ENCODE measurements at places on chromosomes 16 and 17.

DNA sequence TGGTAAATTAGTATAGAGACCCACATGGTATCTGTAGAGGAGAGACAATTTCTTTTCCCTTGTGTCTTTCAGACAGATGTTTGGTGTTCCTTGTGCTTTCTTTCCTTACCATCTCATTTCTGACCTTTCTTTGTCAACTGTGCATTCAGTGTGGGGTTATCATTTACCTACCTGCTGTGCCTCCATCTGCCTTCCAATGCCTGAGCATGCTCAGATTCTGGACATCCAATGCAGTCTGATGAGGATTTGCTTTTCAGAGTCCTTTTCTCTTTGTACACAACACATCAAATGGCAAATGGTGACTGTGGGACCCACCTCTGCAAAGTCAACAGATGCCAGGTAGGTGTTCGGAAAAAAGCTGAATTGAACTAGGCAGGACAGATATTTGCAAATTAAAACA lies 364.8 kb downstream of the CA10 start:
- no peak for DNase-seq

- no peak for DNase-seq
Measured at GRCh38 chr17:77892031-77892430, 66.5 kb upstream of the TNRC6C start.

- no peak for DNase-seq
Measured at GRCh38 chr16:55411231-55411630, 67.8 kb upstream of the MMP2 start.

- no peak for DNase-seq
Measured at GRCh38 chr17:76004750-76005262, 4.2 kb downstream of the CDK3 start.

- no peak for DNase-seq
Measured at GRCh38 chr17:81867170-81867990, 3.8 kb downstream of the ARHGDIA start.

GRCh38 chr17:48378238-48378637 lies 51.8 kb downstream of the SKAP1 start:
- no peak for DNase-seq

- DNase-seq, result no peak
Measured at GRCh38 chr17:3959295-3959899, 4.8 kb downstream of the ATP2A3 start.

DNA sequence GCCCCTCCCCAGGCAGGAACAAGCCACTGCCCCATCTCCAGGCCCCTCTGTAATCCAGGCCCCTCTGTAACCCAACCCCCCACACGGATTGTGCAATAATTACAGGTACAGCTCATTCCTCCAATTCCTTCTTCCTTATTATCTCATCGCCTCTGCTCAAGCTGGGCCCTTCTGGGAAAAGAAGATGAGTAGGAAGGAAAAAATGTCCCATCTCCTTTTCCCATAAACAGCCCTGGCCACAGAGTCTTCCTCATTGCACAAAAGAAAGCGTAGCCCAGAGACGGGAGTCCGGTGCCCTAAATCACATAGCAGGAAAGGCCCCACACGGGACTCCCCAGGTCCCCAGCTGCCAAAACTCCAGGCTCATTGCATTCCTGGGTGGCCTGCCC lies 3.6 kb upstream of the LITAFD start:
- no peak for DNase-seq

GRCh38 chr16:72961115-72961832 lies 86.7 kb downstream of the ZFHX3 start:
- DNase-seq, result no peak

- DNase-seq, result peak; percentile 64
Measured at GRCh38 chr17:76268015-76268749, 3.0 kb downstream of the UBALD2 start.

DNA sequence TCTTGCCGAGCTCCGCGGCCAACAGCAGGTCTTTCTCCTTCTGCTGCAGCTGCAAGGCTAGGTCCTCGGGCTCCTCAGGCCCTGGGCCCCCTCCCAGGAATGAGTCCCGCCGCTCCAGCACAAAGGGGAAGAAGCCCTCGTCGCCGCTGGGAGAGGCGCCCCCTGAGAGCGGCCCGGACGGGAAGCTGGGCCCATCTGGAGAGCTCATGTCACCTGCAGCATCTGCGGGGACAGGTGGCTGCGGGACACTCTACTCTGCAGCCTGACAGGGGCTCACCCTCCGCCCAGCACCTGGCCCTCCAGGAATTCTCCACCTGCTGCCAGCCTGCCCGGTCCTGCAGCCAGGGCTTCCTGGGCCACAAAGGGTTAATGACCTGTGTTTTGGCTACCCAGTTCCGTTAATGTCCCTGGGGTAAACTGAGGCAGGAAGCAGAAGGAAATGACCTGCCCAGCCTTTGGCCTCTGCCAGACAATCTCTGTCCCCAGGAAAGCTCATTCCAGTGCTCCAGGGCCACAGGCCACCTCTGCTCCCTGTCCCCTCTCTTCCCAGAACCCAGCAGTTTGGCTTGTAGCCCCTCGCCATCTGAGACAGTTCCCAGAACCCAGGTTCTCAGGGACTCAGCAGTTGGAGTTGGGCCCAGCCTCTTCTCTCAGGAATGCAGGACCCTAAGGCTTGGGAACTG lies 1.3 kb downstream of the BICDL2 start:
- DNase-seq, result no peak

DNA sequence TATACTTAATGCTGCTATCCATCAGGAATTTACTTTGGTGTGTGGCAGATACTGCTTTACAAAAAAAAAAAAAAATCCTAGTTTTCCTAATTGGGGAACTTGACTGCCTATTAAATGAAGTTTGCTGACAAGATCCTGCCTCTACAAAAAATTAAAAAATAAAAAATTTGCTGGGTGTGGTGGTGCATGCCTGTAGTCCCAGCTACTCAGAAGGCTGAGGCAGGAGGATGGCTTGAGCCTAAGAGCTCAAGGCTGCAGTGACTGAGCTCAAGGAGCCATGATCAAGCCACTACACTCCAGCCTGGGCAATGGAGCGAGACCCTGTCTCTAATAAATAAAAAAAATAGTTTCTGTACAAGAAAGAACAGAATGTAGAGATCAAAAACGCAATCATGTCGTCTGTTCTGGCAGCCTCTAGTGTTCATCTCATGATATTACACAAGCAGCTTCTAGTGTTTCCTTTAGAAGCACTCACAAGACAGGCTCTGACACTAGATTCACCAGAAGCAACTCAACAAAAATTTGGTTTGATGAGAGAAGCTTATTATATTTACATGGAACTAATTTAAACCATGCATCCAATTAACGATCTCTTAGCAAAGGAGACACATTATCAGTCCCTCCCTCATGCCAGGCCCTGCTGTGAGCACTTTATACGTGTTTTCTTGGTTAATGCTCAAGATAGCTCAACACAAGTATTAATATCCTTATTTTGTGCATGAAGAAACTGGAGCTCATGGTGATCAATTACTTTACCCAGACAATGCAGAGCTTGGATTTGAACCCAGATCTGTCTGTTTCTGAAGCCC lies 6.8 kb upstream of the KRTAP17-1 start:
- DNase-seq, result peak; percentile 46

GRCh38 chr16:26913851-26914250 lies 152.9 kb upstream of the C16orf82 start:
- DNase-seq, result no peak

DNA sequence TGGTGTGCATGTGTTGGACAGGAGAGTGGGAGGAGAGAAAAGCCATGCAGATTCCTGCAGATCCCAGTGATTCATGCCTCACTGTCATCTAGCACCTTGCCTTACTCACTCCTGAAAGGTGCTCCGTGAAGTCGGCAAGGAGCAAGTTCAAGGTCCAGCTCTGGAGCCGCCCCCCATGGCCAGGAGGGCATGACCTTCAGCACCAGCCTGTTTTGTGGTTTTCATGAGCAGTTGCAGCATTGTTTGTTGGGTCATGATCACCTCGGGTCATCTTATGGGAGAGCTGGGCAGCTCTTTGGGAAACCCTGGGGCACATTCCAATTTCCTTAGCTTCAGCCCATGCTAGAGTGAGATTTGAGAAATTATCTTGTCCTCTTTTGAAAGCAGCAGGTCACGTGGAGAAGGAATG lies 137.5 kb upstream of the IRX3 start:
- DNase-seq, result no peak

DNA sequence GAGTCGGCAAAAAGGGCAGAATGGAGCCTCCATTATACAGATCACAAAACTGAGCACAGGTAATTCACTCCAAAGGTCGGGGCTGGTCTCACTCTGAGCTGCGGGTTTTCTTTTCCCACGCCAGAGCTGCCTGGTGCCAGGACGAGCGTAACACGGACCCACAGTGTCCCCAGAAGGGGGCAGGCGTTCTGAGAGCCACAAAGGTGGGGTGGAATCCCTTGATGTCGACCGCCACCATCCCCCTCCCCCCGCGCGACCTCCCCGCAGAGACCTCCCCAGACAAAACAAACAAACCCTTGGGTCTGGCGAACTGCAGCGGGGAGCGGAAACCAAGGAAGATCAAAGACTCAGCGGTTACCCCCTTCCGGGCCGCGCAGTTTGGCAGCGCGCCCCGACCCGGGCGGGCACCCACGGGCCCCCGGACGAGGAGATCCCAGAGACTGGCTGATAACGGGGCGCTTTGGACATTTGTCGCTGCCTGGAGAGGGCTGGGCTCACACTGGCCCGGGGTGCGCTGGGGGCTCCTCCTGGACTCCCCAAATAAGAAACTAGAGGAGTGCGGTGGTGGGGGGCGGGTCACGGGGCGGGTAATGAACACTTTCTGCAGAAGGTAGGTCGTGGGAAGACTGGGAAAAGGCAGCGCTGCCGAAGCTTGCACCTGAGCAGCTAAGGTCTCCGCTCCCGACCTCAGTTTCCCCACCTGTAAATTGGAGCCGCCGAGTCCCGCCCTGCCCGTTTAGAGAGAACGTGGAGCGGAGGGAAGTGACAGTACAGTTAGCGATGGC lies 664 bp upstream of the NKD1 start:
- peak; percentile 80 for DNase-seq

GRCh38 chr16:53341792-53342191 lies 92.5 kb upstream of the RBL2 start:
- no peak for DNase-seq

- DNase-seq, result no peak
Measured at GRCh38 chr17:56994009-56994792, 16.3 kb downstream of the SCPEP1 start.

GRCh38 chr16:88004391-88004790 lies 53.2 kb downstream of the BANP start:
- DNase-seq, result no peak

DNA sequence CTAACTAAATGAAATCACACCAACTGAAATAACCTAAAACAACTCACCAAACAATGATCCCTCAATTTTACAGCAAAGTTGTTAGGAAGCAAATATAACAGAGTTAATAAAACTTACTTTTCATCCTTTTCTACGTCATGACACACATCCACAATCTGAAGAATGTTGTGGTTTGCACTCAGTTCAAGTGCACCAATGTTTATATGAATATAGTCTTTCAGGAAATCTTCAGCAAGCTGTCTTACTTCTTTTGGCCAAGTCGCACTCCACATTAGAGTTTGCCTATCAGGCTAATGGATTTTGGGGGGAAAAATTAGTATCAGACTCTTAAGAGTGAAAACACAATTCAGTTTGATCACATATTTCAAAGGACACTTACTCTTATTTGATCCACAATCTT lies 3.3 kb downstream of the DDX5 start:
- no peak for DNase-seq

GRCh38 chr17:6135996-6136395 lies 65.8 kb downstream of the WSCD1 start:
- DNase-seq, result no peak

GRCh38 chr17:42010898-42011516 lies 6.2 kb downstream of the DNAJC7 start:
- no peak for DNase-seq

DNA sequence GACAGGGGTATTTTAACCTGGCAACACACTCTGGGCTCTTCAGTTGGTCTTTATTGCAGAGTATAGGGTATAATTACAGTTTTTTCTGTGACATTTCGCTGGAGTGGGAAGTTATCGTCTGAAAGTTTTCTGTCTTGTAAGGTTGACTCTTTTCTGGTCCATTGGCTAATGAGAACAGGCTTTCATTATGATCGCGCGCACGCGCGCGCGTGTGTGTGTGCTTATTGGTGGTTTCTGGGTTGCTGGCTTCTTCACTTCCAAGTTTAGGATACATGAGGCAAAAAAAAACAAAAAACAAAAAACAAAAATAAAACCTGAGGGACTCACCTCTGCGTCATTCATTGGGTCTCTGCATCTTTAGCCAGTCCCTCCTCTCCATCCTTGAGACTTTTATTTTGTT lies 68.7 kb upstream of the MYOCD start:
- no peak for DNase-seq

- DNase-seq, result no peak
Measured at GRCh38 chr16:58211846-58212245, 13.9 kb upstream of the CSNK2A2 start.

- no peak for DNase-seq
Measured at GRCh38 chr17:15309793-15310192, 31.6 kb downstream of the TEKT3 start.

DNA sequence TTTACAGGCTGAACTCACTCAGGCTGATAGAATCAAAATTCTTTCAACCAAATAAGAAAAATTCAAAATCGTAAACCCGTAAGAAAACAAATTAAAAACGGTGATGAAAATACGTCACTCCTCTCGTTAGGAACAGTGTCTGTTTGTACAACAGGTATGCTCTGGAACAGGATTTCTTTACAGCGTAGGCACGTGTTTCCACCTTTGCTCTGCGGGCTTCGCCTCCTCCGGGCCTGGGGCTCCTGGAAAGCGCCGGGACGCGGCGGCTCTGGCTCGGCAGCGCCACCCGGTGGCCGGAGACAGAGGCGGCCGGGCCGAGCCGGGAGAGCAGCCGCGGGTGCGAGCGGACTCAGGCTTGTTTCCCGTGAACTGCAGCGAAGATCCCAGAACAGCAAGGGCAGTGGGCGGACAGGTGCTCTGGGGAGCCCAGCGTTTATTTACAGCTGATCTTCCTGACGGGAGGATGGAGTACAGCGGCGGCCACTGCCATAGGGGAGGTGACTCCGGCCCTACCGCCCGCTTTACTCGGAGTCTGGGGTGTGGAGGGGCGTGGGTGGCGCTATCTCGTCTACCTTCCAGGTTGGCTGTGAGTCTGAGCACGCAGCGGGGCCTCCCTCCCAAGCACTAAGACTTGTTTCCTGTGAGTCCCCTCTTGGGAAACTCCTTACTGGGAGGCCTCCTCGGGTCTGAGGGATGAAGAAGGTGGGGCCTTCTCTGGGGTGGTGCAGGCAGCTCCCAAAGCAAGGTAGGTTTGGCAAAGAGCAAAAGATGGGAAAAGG lies 40.5 kb upstream of the ATP2A3 start:
- DNase-seq, result peak; percentile 46

DNA sequence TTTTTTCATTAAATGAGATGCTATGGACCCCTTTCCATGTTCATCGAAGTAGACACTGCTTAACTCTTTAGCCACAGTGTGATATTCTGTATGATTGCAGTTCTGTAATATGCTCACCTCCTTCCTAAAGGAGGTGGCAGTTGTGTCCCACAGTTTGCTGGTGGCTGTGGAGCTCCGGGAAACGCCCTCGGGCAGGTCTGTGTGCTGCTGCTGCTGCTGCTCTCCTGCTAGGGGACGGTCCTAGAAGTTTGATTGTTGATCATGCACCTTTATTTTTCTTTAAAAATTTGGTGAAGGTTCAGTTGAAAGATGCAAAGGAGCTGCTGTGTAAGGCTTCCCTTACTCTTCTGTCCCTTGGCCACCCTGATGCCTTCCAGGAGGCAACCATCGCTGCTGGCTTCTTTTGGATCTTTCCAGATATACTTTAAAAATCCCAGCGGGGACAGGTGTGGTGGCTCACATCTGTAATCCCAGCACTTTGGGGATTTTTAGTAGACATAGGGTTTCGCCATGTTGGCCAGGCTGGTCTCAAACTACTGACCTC lies 8.4 kb upstream of the CLEC18A start:
- no peak for DNase-seq

All from CD8-positive, alpha-beta memory T cell (primary cell).